Activated CD4-positive, alpha-beta T cell treated with anti-CD3 and anti-CD28 coated beads, Interleukin-2, amount 10 ng/mL, durations not matched to agents 7 days and 5 days (primary cell): ENCODE measurements at places on chromosomes 7 and 10.

DNA sequence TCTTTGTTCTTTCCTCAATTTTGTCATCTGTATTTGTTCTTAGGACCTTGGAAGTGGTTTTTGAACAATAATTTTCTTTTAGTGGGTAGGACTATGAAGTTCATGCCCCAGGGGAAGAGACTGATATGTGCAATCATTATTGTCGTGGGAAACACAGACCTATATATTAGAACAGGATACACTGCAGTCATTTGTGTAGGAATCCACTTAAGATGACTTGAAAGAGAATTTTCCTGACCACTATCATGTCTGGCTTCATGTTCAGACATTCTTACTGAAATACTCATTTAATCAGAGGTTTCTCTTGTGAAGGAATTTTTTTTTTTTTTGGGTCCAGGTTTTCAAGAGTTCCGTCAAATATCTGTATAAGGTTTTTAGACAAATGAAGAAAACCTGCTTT is 163.6 kb downstream of the SUGCT start:
- no peak for DNase-seq

DNA sequence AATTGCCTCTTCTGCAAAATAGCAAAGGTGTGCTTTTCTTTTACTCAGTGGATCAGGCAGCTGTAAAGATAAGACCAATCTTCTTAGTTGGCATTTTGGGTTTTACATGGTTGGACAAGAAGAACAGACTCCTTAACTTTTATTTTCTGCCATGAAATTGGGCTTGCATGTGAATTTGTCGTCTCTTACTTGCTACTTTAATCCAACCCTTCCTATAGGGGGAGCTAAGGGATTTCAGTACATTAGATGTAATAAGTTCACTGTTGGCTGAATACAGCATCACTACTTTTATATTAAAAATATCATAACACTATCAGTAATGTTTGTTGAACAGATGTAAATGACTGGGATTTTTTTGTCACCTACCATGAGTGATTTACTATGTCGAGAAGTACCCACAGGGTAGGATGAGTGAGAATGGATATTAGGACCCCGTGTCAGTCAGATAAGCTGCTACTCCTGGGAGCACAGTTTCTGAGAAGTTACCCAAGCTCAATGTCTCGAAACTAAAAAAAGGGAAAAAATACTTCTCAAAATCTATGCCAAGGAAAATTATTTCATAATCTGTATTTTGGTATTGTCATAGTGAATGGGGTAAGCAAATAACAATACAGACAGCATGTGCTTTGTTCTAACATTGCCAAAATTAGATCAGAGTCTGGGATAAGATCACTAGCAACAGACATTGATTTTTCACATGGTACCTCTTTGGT is 127.4 kb upstream of the AGR3 start:
- no peak for DNase-seq

DNA sequence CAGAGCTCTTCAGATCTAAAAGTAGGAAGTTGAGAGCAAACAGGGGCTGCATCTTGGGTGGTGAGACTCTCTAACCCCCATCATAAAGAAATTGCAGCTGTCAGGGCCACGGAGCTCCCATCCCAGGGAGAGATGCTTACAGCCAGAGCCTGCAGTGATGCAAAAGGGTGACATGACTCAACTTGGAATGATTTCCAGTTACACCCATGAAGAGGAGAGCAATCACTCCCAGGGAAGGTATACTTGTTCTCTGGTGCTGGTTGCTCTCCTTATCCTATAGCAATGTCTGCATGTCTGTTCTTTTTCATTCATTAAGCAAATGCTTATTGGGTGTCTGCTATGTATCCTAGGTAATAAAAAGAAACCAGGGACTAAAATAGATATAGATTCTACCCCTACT is 228.0 kb downstream of the RAB11FIP2 start:
- no peak for DNase-seq

DNA sequence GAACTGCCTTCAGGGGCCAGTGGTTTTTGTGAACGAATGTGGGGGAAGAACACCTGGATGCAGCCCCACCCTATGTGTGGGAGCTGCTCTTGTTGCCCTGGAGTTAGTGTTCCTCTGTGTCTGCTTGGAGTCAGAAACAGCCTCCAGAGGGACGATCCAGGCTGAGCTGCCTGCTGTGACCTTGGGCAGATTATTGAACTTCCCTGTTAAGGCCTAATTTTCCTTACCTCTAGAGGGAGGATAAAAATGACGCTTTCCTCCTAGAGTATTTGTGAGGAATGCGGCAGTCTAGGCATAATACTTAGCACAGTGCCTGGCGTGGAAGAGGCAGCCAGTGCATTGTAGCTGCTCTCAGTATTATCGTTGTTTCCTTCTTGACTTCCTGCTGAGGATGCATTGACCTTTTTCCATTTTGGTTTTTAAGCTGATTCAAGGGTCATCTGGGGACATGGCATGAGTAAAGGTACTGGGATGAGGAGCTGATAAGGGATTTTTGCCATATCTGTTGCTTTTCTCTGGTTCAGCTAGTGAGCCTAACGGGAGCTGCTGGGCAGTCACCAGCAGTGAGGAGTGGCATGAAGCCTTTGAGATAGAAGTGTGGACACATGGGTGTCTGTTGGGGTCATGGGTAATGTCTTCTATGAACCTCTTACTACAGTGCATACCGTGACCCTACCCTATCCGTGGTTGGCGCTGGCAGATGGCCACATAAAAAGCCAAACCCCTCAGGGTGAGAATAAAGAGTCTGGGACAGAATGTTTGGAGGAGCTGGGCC is 6.4 kb downstream of the ZFYVE27 start:
- DNase-seq, result no peak

DNA sequence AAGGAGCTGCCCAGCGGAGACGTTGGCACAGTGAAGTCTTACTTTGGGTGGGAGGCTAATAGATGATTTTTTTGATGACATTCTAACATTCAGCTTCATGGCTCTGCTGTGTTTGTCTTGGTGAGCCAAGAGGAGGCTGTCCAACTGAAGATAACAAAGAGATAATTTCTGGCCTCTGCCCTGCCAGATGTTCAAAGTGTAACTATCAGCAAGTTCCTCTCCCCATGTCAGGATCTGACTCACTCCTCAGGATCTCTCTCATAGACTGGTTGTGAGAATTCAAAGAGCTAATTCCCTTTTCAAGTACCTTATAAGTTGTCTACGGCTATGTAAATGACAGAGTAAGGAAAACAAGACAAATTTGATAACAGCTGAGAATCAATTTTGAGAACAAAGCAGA is 1340.9 kb downstream of the XPNPEP1 start:
- DNase-seq, result no peak

DNA sequence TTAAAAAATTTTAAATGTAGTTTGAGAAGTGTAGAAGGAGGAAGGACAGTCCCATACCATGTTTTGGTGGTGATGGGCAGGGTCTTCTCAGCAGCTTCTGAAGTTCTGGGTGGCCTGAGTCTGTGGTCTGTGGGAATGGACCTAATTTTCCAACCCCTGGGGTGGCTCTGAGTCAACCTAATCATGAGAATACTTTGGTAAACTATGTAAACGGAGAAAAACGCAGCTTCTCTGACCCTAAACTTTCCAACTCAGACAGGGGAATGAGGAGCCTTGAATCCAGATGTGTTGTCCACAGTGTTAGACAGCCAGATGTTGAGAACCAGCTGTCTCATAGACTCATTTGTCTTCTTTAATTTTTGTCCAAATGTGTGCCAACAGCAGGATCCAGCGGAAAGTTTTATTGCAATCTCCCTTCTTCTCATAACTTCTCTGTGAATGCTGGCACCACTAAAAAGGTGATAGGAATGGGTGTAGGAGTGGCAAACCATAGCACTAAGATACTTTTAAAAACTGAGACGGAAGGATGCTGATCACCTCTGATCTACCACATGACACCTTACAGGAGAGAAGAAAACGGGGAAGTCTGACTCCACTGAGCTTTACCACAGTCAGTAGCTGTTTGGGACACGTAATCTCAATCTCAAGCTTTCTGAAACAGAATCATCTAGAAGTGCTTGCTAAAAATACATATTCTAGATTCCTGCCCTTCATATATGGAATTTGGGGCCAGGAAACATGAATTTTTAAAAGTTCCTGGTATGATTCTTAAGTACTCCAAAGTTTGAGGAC is 90.5 kb upstream of the PHYHIPL start:
- DNase-seq, result no peak

GRCh38 chr7:130009848-130010688 is 41.1 kb downstream of the ZC3HC1 start:
- no peak for DNase-seq
